ENCODE measurements at places on chromosomes 2 and 18.

GRCh38 chr2:182897137-182897536 is 30.7 kb upstream of the FRZB start:
- no peak for DNase-seq

DNA sequence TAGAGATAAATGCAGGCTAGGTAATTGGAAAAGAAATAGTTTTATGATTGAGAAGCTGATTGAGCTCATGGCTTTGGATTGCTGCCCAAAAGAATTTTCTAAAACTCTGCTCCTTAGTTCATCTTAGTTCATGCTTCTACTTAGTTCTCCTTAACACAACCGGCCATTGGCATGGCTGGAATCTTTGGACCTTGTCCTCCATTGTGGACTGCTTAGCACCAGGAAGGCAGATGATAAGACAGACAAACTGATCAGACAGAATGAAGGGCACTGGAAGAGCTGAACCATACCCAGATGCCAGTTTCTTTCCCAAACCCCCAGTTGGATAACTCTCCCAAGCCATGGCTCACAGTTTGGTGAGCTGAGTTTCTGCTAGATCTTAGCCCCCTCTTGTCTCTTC is 36.3 kb upstream of the NABP1 start:
- no peak for DNase-seq

DNA sequence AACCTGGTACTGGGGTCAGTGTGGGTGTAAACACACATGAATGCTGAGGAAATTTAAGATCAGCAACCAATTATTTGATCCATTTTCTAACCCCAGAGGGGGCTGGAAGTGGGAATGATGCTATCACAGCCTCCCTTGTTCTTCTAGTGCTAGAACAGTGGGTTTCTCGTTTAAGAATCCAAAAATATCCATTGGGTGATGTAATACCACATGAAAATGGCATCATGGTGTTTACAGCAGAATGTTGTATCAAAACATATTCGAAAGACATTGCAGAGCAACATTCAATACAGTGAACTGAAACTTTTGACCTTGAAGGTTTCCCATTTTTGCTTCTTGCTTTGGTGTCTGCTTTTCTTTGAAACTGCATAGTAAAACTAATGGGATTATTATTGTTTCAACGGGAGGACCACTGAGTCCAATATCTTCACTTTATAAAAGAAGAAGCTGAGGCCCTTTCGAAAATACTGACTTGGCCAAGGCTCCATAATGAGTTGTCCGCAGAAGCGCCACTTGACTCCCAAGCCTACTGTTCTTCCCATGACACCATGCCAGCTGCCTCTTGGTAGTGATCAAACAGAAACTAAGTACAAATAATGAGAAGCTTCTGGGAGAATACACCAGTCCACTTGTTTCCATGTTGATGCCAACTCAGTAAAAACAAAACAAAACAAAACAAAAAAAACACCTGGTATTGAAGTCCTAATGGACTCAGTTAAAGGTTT is 106.1 kb downstream of the COLEC12 start:
- no peak for DNase-seq

- DNase-seq, result no peak
Measured at GRCh38 chr2:133352719-133353118, 215.5 kb downstream of the NCKAP5 start.

DNA sequence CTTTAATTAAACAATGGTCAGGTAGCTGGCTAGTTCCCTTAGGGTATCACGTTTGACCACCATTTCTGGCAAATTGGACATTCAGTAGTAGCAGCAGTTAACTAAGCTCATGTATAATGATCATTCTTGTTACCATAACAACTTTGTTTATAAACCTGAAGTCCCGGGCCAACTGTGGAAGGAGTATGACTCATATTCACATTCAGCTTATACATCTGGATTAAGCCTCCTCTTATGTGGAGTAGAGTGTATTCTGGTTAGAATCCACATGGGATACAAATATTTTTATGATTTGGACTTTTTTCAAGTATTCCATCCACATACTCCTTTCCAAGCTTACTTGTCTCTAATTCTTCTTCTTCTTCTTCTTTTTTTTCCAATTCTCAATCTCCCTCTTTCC is 70.3 kb upstream of the ZSWIM2 start:
- DNase-seq, result no peak

- DNase-seq, result no peak
Measured at GRCh38 chr2:106581755-106582147, 94.6 kb downstream of the CD8B2 start.

- DNase-seq, result no peak
Measured at GRCh38 chr2:207144173-207144785, 21.5 kb downstream of the KLF7 start.

- DNase-seq, result no peak
Measured at GRCh38 chr2:18741191-18741590, 151.8 kb upstream of the NT5C1B start.

DNA sequence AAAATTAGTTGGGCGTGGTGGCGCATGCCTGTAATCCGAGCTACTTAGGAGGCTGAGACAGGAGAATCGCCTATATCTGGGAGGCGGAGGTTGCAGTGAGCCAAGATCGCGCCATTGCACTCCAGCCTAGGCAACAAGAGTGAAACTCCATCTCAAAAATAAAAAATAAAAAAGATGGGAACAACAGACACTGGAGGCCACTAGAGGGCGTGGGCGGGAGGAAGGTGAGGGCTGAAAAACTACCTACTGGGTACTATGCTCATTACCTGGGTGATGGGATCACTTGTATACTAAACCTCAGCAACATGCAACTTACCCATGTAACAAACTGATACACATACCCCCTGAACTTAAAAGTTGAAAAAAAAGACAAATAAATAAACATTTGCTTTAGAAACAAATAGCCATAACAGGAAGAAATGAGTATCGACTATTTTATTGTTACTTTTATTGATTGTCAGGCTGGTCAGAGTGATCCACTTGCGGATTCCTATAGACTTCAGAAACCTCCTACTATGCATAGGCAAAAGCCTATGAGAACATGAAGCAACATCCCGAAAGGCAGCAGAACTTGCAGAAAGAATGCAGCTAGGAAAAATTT is 61.0 kb downstream of the TMEM163 start:
- DNase-seq, result no peak

DNA sequence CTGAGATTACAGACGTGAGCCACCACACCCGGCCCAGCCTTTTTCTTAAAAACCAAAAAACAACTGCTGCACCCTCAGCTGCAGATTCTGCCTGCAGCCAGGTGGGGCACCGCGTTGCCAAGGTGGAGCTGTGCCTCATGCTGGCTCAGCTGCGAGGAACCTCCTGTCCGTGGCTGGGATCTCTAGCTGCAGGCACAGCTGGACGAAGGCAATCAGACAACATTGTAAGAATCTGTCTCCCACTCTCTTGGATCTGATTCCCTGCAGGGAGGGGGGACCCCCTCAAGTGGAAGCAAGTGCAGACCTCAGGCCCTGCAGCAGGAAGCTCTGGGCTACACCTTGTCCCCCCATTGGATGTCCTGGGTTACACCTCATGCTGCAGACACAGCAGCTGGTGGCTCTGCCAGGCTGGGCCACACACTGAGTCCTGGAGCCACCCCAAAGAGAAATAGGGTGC is 24.1 kb downstream of the CIDEA start:
- no peak for DNase-seq
